ENCODE measurements at places on chromosomes 16 and 17. TPM values are rescaled to one million over a fixed set of nuclear protein-coding genes. Genes with fewer than 3 reads are reported as not detected.

DNA sequence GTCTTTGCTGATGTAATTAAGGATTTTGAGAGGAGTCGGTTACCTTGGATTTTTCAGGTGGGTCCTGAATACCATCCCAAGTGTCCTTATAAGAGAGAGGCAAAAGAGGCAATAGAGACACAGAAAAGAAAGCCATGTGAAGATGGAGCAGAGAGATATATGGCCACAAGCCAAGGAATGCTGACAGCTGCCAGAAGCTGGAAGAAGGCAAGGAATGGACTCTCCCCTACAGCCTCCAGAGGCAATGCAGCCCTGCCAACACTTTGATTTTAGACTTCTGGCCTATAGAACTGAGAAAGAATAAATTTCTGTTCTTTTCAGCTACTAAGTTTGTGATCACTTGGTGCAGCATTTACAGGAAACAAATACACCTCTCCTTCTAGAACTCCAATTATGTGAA, 8.2 kb upstream of the RNFT1 start:
- no peak for DNase-seq

The EFCAB5 gene
- not detected for total RNA-seq

The ZNF18 gene
- total RNA-seq, result 4.2 TPM

- no peak for DNase-seq
Measured at GRCh38 chr16:3752984-3753383, 35.7 kb upstream of the TRAP1 start.

- DNase-seq, result no peak
Measured at GRCh38 chr16:78504401-78504851, 405.0 kb downstream of the WWOX start.

The EVPL gene
- 3.5 TPM for total RNA-seq

All from pancreas (tissue), 10 donors.